ENCODE measurements at places on chromosomes 6 and 20.

DNA sequence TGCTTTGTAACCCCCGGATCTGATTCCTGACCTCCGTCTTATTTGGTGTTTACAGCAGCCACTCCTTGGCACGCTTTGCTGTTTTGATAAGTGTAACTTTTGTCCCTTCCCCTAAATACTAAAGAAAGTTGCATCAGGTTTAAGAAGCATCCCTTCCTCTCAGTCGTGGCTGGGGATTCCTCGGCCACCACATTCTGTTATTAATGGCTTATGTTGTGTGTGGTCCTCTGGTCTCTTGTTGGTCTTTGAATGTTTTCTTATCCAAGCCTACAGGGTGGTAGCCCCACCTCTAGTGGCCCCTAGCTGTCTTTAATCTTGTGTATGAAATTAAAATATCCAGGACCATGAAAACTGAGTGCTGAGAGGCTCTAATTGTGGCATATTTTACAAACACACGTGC lies 37.5 kb upstream of the FNDC1 start:
- no peak for DNase-seq

GRCh38 chr6:45606831-45607400 lies 229.2 kb upstream of the SUPT3H start:
- DNase-seq = no peak

DNA sequence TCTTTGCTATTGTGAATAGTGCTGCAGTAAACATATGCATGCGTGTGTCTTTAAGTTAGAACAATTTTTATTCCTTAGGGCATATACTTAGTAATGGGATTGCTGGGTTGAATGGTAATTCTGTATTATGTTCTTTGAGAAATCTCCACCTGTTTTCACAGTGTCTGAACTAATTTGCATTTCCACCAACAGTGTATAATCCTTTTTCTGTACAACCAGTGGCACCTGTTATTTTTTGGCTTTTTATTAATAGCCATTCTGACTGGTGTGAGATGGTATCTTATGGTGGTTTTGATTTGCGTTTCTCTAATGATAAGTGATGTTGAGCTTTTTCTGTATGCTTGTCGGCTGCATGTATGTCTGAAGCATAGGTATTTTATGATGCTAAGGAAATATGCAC lies 820.8 kb upstream of the MAP3K7 start:
- DNase-seq = no peak

GRCh38 chr20:32514760-32515159 lies 70.4 kb downstream of the NOL4L start:
- no peak for DNase-seq

- DNase-seq = no peak
Measured at GRCh38 chr6:169810066-169810989, 58.9 kb downstream of the ERMARD start.

GRCh38 chr6:53624502-53624901 lies 41.1 kb downstream of the KLHL31 start:
- no peak for DNase-seq

DNA sequence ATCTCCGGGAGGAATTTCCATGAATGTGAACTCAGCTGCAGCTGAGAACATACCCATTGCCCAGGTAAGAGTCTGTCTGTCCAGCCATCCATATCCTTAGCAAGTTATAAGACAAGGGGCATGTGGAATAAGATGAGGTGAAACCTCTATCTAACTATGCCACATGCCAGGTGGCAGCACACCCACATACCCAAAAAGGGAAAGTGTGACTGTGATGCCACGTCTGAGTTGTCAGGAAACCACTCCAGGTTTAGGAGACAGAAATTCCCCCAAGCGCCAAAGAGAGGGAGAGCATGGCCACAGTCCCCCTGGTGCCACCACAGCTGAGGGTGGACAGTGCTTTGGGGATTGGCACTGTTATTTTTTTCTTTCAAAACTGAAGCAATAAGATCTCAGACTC lies 36.7 kb downstream of the SYNDIG1 start:
- no peak for DNase-seq

DNA sequence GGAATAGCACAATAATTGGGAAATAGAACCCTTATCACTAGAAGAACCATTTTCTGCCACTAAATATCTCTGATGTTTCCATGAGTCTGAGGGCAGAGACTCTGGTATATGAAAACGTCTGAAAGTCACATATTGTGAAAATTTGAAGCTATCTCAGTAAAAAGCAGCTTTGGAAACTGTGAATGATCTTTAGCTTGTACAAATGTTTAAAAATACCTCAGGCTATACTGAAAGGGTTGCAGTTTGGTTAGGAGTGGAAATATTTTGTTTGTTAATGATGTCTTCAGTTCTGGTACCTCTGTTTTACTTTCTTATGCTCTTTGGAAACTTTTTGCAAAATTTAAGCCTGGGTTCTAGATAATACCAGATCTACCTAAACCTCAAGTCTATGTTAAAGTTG lies 135.0 kb downstream of the SLC16A10 start:
- no peak for DNase-seq

DNA sequence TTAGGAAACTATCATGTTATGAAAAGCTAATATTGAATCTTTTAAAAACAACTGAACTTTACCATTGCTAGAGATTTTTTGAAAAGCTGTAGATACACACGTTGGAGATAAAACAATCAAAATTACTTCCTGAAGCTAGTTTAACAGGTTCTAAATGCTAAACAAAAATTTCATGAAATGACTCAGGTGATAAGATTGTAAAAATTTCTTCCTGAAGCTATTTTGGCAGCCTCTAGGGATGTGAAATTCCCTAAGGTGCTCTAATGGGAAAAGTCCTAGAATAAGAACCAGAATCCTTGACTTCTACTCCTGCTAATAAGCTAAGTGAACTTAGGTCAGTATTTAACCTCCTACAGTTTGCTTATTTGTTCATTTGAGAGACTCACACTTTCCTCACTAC lies 8.5 kb downstream of the GCM2 start:
- no peak for DNase-seq

GRCh38 chr6:31396422-31397152 lies 6.8 kb upstream of the MICA start:
- peak; percentile 50 for DNase-seq

DNA sequence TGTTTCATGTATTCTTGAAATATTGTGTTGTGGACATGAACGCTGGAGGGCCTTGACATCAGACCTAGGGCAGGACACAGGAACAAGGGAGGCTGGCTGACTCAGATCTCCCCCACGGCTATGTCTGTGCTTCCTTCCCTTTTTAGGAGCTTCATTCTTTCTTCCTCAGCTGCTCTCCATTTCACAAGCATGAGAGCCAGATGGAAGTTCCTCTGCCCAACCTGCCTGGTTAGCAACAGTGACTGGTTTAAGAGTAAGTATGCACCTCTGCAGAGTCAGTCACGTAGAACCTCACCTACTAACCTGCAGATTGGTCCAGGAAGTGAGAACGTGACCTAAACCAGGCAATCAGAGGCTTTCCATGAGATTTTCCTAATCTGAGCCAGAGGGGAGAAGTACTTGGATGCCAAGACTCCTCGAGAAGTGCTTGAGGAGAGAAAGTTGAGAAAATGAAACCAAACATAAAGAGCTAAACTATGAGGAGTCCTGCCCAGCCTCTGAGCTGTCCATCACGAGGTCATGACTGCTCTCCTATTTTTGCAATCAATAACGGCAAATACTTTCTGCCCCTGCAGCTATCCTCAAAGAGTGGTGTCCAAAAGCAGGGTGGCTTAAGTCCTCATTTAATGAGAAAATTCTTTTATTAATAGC lies 465.2 kb upstream of the CITED2 start:
- DNase-seq = no peak

DNA sequence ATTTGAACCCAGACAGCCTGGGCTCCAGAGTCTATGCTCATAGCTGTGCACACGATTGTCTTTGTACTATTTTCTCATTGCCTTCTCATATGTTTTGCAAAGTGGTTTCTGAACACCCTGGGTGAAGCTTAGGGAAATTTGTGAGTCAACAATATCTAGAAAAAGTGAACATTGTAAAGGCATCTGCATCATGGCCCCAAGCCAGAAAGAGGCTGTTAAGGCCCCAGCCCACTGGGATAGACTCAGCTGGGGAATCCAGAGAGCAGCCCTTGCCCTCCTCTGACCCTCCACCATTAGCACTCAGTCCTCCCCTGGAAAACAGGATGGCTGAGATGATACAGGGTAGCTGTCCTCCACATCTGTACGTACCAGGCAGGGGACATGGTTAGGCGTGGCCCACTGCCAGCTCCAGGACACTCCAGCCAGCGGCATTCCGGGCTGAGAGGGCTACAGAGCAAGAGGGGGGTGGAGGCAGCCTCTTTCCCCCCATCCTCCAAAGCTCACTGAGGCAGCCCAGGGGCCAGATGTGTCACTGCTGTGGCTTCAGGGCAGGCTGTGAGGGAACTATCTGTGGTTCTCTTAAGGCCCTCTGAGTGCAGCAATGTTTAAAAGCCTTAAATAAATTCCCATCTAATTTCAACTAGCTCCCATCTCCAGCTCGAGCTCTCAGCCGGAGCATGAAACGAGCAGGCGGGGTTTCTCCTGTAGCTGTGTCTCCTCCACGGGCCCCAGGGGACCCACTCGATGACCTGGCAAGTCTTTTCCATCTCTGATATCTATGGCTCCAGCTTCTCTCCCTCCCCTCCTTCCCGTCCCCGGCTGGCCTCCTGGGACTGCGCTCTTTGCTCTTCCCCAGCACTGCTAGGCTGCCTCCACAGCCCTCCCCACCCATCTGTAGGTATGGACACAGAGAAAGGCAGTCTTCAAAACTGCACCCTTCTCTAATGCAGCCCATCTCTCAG lies 209.4 kb upstream of the LRFN2 start:
- no peak for DNase-seq

DNA sequence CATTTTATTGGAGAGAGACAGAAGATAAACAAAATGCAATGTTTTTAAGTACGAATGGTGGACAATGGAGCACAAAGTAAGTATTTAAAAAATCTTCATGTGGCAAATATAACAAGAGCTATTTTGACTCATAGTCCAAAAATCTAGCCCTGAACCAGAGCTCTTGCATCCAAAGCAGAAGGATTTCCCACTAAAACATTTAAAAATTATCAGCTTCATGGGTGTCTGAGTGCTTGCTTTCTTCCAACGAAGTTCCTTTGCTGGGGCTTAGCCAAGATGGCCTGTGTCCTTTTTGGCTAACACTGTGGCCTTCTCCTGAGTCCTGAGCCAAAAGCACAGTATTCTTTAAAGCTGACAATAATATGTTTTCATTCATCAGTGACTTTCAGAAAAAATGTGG lies 161.7 kb downstream of the RIMS1 start:
- no peak for DNase-seq

- no peak for DNase-seq
Measured at GRCh38 chr6:1770968-1771723, 161.4 kb downstream of the FOXC1 start.

DNA sequence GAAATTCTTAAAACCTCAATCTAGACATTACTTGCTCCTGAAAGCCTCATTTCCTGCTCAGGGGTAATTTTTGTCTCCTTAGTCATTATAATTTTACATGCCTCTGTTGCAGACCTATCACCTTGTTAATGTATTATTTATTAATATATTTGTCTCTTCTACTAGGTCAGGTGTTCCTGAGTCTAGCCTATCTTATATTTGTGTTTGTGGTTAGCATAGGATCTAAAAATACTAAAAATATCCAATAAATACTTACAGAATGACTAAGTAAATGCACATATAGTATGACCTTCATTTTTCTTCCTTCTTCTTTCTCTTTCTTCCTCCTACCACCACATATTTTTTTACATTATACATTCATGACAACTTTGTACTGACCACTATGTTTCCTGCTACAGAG lies 268.9 kb upstream of the HS3ST5 start:
- DNase-seq = no peak

- no peak for DNase-seq
Measured at GRCh38 chr6:168139121-168139520, 60.1 kb upstream of the FRMD1 start.

DNA sequence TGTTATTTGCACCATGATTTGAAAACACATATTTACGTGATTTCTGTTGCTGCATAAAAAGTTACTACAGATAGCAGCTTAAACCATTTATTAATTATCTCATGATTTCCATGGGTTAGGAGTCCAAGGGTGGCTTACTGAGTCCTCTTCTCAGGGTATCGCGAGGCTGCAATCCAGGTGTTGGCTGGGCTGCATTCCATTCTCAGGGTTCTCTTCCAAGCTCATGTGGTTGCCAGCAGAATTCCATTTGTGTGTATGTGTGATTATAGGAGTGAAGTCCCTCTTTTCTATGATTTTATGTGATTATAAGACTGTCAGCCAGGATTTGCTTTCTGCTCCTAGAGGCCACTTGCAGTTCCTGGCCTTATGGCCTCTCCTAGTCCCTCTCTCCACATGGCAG lies 135.1 kb downstream of the FAM83B start:
- no peak for DNase-seq

- no peak for DNase-seq
Measured at GRCh38 chr6:16284472-16284871, 46.1 kb downstream of the GMPR start.

DNA sequence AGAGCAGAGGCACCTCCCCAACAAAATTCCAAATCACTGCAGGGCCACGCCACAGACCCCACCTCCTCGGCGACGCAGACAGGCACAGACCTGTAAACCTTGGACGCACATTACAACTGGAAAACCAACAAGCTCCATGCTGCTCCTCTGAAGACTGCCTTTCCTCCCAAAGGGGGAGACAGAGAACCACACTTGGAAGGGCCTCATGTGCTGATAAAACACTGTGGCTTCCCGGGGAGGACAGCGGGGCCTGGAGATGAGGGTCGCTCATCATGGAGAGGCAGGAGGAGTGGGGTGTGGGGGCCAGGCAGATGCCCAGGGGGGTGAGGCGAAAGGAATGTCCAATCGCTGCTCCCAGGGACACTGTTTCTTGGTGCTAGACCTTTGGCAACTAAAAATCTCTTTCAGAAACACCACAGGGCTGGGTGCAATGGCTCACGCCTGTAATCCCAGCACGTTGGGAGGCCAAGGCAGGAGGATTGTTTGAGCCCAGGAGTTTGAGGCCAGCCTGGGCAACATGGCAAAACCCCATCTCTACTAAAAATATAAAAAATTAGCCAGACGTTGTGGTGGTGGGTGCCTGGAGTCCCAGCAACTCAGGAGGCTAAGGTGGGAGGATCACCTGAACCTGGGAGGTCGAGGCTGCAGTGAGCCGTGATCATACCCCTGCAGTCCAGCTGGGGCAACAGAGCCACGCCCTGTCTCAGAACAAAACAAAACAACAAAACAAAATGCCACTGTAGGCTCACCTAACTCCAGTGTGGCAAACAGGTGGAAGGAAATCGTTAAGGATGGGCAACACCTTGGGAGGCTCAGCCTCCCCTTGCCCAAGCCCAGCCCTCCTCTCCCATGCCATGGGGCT lies 53.8 kb downstream of the ABHD12 start:
- no peak for DNase-seq

GRCh38 chr6:156410649-156411048 lies 366.5 kb upstream of the ARID1B start:
- no peak for DNase-seq

- no peak for DNase-seq
Measured at GRCh38 chr20:5000263-5001173, 792 bp downstream of the SLC23A2 start.
